ENCODE measurements at places on chromosomes 11 and 22. TPM values are rescaled to one million over a fixed set of nuclear protein-coding genes. Genes with fewer than 3 reads are reported as not detected.
A peak's percentile ranks its signal among the peaks of the same experiment; 100 is the strongest.

GRCh38 chr22:29690476-29690875 is 29.3 kb upstream of the CABP7 start:
- no peak for DNase-seq

DNA sequence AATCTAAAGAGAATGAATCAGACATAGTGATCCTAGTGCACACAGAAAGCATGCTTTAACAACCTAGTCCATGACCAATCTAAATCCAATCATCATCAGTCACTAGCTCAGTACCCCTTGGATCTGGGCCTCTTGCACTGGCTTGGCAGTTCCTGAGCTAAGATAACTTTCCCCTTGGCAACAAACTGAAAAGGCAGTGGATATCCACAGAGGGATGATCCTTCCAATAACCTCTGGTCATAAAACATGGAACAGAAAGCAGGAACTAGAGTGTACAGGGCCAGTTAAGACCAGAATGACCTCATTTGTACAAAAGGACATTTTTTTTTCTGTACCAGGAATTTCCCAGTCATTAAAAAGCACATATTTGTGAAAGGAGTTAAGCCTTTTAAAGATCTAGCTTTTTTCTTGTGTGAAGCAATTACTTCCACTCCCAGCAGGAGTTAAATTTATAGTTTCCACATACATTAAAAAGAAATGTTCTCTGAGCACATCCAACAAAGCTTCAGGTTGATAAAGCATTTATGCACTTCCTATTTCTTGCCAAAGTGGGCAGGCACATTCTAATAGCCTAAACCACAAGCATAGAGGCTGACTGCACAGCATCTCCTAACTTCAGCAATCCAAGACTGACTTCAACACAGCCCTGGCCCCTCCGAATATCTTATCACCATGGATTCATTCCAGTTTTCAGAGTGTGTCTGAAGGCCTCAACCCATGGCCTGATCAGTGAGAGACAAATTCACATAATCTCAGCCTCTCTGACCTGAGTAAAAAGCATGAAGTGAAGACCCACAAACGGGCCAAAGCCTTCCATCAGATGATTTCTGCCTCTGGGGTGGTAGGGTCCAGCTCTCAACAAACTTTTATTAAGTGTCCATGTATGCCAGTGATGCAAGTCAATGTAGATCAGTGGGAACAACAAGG is 29.9 kb downstream of the GUCY1A2 start:
- peak; percentile 7 for DNase-seq

The CHRM1 gene
- not detected for total RNA-seq

GRCh38 chr11:44702889-44703288 is 23.9 kb upstream of the TSPAN18 start:
- DNase-seq: no peak

- DNase-seq: no peak
These were observed 18.1 kb downstream of the IL17REL start for GRCh38 chr22:49994361-49995040.

The CCDC81 gene
- 0.14 TPM for total RNA-seq

DNA sequence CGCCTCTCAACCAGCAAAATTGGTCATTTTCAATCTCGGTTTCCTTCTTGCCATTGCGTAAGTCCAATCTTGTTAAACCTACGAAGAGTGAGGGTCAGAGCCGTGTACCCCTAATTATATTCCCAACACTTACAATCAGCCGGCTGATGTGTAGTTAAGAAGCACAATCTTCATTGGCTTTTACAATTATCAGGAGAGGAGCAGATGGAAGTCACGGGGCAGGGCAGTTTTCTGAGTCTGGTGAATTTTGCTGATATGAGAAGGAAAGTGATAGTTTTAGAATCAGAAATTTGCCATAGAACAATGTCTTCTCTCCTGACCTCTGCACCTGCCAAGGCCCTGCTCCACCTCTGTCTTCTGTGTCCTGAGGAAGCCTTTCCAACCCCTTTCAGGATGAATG is 35.0 kb upstream of the ATXN10 start:
- DNase-seq: no peak

- no peak for DNase-seq
These were observed 824 bp upstream of the CBX6 start for GRCh38 chr22:38872831-38873248.

DNA sequence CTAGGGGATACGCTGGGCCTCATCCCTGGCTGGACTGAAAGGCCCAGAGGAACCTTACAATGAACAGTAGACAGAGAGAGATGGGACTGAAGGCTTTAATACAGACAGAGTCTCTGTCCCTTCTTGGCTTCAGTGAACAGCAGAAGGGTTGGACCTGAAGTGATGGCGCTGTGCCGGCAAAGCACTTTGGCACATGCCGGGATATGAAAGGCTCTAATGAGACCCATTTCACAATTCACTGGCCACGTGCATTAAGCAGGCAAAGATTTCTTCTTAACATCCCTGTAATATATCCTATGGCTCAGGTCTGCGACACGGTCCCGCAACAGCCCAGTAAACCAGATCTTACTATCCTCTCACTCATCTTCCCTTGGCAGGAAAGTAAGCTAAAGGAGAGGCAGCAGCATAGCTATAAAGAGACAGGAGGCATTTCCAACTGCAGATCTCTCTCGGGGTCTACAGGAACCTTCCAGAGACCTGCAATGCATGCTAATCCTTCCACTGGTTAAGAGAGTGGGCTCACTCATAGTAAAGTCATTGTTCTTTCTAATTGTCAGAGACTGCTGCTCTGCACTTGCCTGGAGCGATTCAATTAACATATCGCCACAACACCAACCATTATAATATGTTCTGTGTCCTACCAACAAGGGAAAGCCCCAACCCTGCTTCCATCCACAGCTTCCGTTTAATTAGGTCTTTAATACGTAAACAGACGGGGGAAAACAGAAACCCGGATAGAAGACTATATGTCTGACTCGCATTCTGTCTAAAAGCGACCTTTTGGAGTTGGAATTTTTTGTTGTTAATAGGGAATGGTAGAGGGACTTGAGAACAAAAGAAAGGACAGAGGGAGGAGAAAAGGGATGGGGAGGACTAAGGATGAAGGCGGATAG is 1179.0 kb downstream of the LRRC4C start:
- DNase-seq: no peak

DNA sequence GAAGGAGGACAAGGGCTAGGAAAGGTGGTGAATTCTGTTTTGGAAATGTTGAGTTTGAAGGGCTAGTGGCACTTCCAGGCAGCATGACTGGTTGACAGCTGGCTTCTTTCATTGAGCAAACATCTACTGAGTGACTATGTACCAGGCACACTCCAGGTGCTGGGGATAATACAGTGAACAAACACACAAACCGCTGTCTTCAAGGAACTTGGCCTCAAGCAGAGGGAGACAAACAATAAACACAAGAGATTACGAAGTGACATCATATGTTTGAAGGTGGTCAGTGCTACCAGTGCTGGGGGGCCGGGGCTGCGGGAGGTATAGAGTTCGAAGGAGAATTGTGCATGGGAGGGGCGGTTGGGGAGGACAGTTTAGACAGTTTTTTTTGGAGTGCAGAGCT is 197.0 kb upstream of the SORL1-AS1 start:
- DNase-seq: no peak

The NTM gene
- 51.7 TPM for total RNA-seq

GRCh38 chr11:130278151-130278550 is 36.6 kb downstream of the ZBTB44 start:
- no peak for DNase-seq

DNA sequence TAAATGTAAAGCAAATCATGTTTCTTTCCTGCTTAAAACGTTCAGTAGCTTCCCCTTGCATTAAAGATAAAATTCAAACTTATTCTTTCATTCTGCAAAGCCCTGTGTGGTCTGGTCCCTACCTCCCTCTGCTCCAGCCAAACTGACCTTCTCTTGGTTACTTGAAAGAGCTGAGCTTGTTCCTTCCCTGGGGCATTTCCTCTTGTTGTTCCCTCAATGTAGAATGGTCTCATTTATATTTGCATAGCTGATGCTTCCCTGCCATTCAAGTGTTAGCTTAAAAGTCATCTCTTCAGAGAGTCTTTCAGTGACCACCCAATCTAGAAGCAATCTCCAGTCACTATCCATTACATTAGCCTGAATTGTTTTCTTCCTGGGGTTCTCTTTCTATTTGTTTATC is 1618.5 kb upstream of the TENM4 start:
- no peak for DNase-seq

GRCh38 chr11:9144828-9145227 is 53.4 kb upstream of the SCUBE2 start:
- DNase-seq: peak; percentile 67

DNA sequence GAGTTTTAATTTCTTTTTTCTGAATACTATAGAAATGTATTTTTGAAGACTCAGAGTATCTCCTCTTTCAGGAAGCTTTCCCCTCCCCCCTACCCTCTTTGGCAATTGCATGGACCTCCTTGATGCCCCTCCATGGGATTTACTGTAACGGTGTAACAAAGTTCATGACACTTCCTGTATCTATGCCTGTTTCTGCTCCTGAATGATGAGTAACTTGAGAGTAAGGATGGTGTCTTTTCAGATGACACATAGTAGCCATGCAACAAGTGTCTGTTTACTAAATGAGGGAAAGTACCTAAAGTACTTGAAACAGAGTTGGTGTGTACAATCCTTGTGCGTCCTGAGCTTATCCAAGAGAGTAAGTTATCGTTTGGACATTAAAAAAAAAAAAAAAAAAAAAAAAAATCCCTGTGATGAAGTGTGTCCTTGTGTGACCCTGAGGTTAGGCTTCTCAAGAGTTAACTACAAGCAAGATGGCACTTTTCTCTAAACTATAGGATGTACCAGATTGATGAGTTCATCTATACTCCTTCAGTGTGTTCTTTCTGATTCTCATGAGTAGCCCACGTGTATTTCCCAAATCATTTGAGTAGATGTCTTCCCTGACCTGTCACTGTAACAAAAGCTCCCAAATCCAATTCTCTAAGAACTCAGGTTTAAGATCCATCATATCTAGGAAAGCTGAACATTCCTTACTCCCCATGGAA is 7.4 kb downstream of the ETS1 start:
- peak; percentile 62 for DNase-seq

DNA sequence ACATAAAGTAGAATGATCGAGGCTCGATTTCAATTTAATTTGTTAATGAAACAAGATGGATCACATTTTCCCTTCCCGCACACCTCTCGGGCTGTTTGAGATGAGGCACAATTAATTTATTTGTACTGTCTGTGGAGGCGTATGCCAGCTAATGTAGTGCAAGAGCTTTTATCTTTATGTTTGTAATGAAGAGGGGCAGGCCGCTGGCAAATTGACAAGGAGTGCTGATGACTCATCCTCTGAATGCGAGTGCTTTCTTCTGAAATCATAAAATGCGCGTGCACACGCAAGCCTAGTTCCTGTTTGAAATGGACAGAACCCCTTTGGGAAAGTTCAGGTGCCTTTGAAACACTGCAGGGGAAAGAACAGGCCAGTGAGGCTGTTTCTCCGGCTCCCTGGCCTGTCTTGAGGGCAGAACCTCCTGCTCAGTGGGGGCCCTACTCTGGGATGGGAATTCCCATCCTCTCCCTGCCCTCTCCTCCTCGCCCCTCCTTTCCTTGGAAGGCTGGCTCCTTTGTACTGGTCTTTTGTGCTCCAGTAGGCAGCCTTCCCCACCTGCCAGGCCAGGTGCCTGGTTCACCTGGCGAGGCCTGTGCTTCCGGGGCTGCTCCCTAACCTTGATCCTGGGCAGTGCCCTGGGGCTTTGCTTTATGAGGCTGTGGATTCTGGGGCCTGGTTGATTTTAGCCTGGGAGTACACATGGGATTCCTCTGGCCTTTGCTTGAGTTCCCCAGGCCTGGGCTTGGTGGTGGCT is 50.3 kb downstream of the TEAD1 start:
- DNase-seq: peak; percentile 88

The OR51B2 gene
- total RNA-seq: not detected
